ENCODE measurements at places on chromosomes 1 and 21.

GRCh38 chr1:181318858-181319235 is 164.5 kb upstream of the CACNA1E start:
- no peak overlapping the region for H3K4me3 ChIP-seq
- H3K27me3 ChIP-seq, result peaks cover 62% of the 10 kb centered on the region
- DNase-seq, result no peak
- H3K4me1 ChIP-seq, result no peaks in the 10 kb centered on the region

DNA sequence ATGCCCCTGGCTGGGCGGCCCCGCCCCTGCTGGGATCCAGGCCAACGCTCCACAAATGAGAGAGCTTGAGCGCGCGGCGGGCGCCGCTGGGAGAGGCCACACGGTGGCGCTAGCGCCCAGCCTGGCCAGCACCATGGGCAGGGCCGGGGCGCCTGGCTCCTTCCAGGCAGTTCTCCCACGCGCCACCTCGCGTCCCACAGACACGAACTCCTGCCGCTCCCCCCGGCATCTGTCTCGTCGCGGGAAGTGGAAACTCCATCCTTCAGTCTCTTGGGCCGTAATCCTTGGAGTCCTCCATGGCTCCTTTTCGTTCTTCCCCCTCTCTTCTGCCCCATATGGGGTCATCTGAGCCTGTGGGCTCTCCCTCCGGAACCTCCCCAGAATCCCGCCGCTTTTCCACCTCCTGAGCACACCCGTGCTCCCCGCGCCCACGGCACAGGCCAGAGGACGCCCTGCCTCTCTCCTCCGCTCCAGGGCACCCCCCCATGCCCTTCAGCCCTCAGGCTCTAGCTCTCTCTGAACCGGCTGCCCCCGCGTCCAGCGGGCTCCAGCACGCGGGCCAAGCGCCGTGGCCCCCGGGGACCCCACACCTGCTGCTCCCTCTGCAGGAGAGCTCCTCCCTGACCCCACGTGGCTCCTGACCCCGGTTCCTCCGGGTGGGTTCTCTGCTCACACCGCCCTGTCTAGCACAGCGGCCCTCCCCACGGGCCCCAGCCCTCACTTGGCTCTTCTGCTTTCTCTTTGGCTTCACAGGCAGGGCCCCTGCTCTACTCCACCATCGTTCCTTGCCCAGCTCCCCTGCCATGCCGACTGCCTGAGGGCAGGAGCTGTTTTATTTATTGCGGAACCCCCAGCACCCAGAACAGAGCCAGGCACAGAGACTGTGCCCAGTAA is 31.9 kb upstream of the EDN2 start:
- peaks cover 20% of the 10 kb centered on the region for H3K4me1 ChIP-seq
- H3K27ac ChIP-seq, result no peak overlapping the region
- DNase-seq, result peak; percentile 93
- no peaks in the 10 kb centered on the region for H3K27me3 ChIP-seq
- H3K4me3 ChIP-seq, result peak overlapping the region; percentile 34

GRCh38 chr21:16422702-16423101 is 692.9 kb downstream of the USP25 start:
- DNase-seq, result no peak
- H3K27ac ChIP-seq, result peak overlapping the region; percentile 49

DNA sequence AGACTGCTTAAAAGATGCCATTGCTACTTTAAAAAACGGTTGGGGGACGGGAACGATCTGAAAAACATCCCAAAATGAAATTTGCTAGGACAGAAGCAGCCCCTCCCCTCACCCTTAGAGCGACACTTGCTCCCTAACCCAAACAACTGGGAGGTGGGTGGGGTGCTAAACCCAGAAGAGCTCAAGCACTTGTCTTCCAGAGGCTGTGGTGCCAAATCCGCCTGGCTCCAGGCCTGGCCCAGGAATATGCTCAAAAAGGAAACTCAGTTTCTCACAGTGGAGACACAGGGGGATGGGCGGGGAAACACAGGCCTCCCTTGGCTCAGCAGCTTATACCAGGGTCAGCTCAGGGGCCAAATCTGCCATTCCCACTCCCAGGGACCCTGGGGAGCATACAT is 644 bp upstream of the PBXIP1 start:
- no peaks in the 10 kb centered on the region for H3K27me3 ChIP-seq
- H3K4me3 ChIP-seq, result peak overlapping the region; percentile 83
- peaks cover 15% of the 10 kb centered on the region for H3K36me3 ChIP-seq
- DNase-seq, result no peak
- H3K27ac ChIP-seq, result peak overlapping the region; percentile 85

DNA sequence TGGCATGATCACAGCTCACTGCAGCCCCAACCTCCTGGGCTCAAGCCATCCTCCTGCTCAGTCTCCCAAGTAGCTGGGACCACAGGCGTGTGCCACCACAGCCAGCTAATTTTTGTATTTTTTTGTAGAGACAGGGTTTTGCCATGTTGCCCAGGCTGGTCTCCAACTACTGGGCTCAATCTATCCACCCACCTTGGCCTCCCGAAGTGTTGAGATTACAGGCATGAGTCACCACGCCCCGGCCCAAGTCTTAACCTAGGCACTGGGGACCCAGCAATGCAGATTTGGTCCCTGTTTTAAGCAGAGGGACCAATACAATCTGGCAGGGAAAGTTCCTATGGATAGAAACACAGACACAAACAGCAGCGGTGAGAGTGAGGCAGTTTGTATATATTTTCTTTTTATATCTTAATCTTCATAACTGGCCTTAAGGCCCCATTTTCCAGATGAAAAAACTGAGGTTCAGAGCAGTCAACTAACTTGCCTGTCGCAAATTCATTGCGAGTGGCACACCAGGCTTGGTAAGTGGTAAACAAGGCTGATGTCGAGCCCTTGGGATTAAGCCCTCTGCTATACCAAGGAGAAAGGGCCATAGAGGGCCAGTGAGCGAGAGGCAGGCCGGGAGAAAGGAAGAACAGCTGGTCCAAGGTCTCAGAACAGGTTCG is 77.8 kb upstream of the TINAGL1 start:
- no peak for DNase-seq
- H3K36me3 ChIP-seq, result no peaks in the 10 kb centered on the region
- no peaks in the 10 kb centered on the region for H3K27me3 ChIP-seq
- H3K4me3 ChIP-seq, result no peak overlapping the region

DNA sequence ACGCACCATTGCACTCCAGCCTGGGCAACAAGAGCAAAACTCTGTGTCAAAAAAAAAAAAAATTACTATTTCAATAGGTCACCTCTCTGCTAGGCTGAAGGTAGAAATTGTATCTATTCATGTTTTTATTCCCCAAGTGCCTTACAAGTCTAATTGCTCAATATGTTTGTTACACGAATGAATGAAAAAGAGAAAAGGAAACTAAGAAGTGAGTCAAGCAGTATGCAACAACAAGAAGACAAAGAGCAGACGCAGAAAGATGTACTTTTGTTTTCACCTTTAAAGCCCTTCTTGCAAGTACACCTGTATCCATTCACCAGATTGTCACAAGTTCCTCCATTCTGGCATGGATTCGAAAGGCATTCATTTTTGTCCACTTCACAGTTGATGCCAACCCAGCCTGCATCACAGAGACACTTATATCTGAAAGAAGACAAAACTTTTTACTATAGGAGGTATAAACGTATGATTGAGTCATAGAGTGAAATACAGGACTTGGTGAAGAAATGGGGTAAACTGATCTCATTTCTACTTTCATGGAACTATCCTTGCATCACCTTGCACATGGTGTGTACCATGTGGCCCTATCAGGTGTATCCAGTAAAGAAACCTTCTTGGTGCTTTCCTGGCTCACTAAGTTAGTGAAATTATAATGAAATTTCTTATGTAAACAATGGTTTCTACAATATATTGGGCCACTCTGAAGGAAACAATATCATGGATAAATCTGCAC is 57.1 kb upstream of the ADAM30 start:
- no peak overlapping the region for H3K27ac ChIP-seq
- H3K36me3 ChIP-seq, result peaks cover 80% of the 10 kb centered on the region
- no peaks in the 10 kb centered on the region for H3K4me1 ChIP-seq
- no peak overlapping the region for H3K4me3 ChIP-seq
- DNase-seq, result no peak
- H3K27me3 ChIP-seq, result no peaks in the 10 kb centered on the region

DNA sequence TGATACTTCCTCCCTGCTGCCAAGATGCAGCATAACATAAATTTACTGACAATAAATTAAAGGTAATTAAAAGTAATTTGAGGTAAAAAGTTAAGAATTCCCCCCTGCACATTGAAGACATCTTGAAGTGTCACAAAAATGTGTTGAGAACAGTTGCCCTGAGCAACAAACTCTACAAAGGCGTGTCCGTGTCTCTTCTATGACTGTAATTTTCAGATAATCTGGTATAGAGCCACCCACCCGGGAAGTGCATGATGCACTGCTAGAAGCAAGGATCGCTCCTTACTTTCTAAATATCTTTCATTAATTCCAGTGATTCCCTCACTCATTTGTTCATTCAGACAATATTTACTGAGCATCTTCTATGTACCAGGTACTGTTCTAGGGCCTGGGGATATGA is 11.0 kb upstream of the CASQ1 start:
- no peak for DNase-seq
- H3K4me1 ChIP-seq, result no peaks in the 10 kb centered on the region
- no peaks in the 10 kb centered on the region for H3K36me3 ChIP-seq
- no peaks in the 10 kb centered on the region for H3K27me3 ChIP-seq

- no peak overlapping the region for H3K27ac ChIP-seq
- no peaks in the 10 kb centered on the region for H3K27me3 ChIP-seq
- H3K36me3 ChIP-seq, result no peaks in the 10 kb centered on the region
- H3K4me1 ChIP-seq, result no peaks in the 10 kb centered on the region
Measured at GRCh38 chr21:16667395-16667794, 845.4 kb upstream of the CXADR start.

GRCh38 chr1:26858160-26858559 is 4.8 kb upstream of the SFN start:
- peaks cover 21% of the 10 kb centered on the region for H3K36me3 ChIP-seq
- H3K4me1 ChIP-seq, result no peaks in the 10 kb centered on the region
- no peaks in the 10 kb centered on the region for H3K27me3 ChIP-seq
- H3K4me3 ChIP-seq, result no peak overlapping the region
- no peak for DNase-seq

- no peaks in the 10 kb centered on the region for H3K4me1 ChIP-seq
- H3K4me3 ChIP-seq, result no peak overlapping the region
- H3K27me3 ChIP-seq, result no peaks in the 10 kb centered on the region
- H3K27ac ChIP-seq, result no peak overlapping the region
- no peaks in the 10 kb centered on the region for H3K36me3 ChIP-seq
Measured at GRCh38 chr21:21762855-21763254, 764.6 kb downstream of the NCAM2 start.

GRCh38 chr21:29098156-29098555 is 24.7 kb upstream of the CCT8 start:
- H3K27me3 ChIP-seq, result no peaks in the 10 kb centered on the region
- no peak overlapping the region for H3K27ac ChIP-seq
- H3K4me3 ChIP-seq, result no peak overlapping the region
- H3K4me1 ChIP-seq, result no peaks in the 10 kb centered on the region
- no peaks in the 10 kb centered on the region for H3K36me3 ChIP-seq

DNA sequence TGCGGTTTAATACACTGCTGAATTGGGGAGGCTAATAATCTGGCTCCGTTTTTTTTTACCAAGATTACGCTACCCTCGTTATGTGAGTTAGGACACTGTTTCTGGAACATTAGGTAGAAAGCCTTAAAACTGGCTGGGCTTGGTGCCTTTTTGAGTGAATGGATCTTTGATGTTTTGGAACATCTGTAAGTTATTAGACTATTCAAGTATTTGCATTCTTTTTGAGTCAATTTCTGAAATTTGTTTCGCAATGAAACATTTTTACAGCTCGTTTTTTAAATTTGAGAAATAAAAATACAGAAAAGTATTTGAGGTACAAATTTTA is 106.9 kb downstream of the LTN1 start:
- H3K36me3 ChIP-seq, result peaks cover 11% of the 10 kb centered on the region
- peak overlapping the region; percentile 65 for H3K4me3 ChIP-seq
- no peaks in the 10 kb centered on the region for H3K27me3 ChIP-seq
- H3K27ac ChIP-seq, result peak overlapping the region; percentile 97
- no peak for DNase-seq

DNA sequence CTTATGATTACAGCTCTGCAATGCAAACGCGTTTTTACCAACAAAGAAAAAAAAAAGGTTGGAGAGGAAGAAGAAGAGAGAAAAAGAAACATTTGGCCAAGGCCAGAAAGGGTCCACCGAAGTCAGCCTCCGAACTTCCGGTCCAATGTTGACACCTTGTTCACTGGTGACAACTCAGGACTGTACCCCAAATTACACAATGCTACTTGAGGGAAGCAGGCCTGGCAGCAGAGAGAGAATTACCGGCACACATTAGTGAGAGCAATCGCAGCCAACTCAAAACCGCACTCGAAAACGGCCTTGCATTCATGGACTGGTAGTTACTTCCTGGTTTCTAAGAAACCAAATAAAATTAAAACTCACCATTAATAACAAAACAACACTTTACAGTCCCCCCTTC is 652.5 kb downstream of the KIF26B start:
- no peak overlapping the region for H3K4me3 ChIP-seq
- no peaks in the 10 kb centered on the region for H3K27me3 ChIP-seq
- H3K36me3 ChIP-seq, result no peaks in the 10 kb centered on the region
- peak; percentile 76 for DNase-seq
- peaks cover 4% of the 10 kb centered on the region for H3K4me1 ChIP-seq

DNA sequence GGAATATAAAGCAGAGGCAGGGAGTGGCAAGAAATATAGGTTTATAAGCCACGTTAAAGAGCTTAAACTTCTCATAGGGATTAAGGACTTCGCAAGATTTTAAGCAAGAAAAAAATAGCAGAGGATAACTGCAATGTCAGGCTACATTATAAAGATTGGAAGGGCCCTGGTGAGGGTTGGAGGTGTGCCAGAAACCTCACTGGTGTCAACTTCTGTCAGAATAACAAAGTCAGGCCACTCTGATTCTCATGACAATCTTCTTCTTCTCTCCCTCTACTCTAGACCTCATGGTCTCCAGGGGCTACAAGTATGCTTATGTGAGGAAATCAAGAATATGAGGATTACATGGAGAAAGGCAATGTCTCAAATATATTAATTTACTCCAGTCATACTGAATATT is 32.6 kb upstream of the FMO2 start:
- no peak overlapping the region for H3K4me3 ChIP-seq
- no peaks in the 10 kb centered on the region for H3K36me3 ChIP-seq
- no peak overlapping the region for H3K27ac ChIP-seq
- no peaks in the 10 kb centered on the region for H3K27me3 ChIP-seq
- no peaks in the 10 kb centered on the region for H3K4me1 ChIP-seq
- DNase-seq, result no peak

DNA sequence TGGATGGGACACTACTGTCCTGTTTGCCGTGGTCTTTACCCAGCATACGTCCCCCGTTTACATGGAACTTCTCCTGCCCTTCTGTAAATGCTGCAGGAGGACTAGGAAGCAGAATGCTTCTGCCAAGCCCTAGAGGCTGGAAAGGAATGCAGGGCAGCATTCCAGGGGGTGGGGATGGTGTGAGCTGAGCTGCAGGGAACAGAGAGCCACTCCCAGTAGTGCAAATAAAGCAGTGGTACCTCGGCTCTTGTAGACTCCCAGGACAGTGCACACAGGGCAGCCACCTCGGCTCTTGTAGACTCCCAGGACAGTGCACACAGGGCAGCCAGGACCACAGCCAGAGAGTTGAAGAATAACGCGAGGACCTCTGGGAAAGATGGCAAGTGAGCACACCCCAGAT is 35.4 kb downstream of the PTPRU start:
- peaks cover 7% of the 10 kb centered on the region for H3K36me3 ChIP-seq
- H3K4me1 ChIP-seq, result peaks cover 12% of the 10 kb centered on the region
- DNase-seq, result peak; percentile 87
- peak overlapping the region; percentile 2 for H3K27ac ChIP-seq

GRCh38 chr1:193703655-193704054 is 517.2 kb upstream of the B3GALT2 start:
- no peaks in the 10 kb centered on the region for H3K27me3 ChIP-seq
- no peak for DNase-seq
- no peak overlapping the region for H3K27ac ChIP-seq
- no peaks in the 10 kb centered on the region for H3K4me1 ChIP-seq
- no peak overlapping the region for H3K4me3 ChIP-seq
